NCI-H524 (cell line): ENCODE measurements at places on chromosomes 12 and 14.
A peak's percentile ranks its signal among the peaks of the same experiment; 100 is the strongest.

DNA sequence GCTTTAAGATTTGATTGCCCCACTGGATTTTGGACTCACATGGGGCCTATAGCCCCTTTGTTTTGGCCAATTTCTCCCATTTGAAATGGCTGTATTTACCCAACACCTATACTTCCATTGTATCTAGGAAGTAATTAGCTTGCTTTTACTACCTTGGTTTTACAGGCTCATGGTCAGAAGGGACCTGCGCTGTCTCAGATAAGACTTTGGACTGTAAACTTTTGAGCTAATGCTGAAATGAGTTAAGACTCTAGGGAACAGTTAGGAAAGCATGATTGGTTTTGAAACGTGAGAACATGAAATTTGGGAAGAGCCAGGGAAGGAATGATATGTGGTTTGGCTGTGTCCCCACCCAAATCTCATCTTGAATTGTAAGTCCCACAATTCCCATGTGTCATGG is 419.0 kb upstream of the TMPO start:
- DNase-seq, result no peak

DNA sequence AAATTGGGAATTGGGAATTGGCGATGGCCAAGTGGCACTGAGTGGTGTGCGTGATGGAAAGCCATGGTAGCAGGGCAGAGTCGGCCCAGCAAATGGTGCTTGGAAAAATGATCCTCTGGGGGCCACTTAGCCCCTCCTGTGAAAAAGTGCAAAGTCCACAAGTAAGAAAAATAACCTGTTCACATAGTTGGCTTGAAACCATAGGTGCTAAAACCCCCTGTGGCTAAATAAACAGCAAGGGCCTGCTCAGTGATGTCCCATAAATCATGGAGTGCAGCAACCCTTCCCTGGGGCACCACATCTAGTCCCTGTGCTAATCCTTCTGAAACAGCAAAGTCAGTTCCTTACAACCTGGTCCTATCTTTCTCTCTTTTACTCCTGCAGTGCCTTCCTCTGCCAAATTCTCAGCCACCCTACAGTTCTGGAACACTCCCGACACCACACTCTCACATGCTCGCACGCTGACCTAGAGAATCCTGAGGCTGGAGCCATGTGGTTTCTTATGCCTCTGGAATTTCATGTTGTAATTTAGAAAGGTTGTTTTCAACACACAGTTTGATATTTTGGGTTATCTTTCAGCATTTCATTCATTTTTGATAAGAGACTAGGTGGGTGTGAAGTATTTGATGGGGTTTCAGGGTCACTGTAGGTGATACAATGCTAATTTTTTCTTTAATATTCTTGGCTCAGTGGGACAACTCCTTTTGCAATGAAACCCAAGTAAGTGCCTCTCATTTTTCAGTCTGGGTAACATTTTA is 123.6 kb downstream of the SMOC1 start:
- no peak for DNase-seq

DNA sequence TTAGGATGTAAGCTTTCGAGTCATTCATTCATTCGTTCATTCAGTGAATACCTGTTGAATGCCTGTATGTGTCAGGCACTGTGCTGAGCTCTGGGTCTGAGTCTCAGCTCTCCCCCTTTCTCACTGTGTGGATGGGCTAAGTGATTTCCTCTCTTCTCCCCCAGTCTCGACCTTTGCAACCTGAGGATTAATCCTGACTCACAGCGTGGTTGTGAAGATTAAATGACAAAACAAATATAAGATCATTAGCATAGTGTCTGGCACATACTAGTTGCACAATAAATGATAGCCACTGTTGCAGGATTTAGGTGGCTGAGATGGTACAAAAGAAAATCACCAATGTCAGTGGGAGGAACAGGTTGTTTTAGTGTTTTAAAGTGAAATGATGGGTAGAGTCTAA is 136.7 kb downstream of the GPR135 start:
- no peak for DNase-seq

GRCh38 chr12:91461061-91461460 is 278.4 kb upstream of the DCN start:
- DNase-seq, result no peak

DNA sequence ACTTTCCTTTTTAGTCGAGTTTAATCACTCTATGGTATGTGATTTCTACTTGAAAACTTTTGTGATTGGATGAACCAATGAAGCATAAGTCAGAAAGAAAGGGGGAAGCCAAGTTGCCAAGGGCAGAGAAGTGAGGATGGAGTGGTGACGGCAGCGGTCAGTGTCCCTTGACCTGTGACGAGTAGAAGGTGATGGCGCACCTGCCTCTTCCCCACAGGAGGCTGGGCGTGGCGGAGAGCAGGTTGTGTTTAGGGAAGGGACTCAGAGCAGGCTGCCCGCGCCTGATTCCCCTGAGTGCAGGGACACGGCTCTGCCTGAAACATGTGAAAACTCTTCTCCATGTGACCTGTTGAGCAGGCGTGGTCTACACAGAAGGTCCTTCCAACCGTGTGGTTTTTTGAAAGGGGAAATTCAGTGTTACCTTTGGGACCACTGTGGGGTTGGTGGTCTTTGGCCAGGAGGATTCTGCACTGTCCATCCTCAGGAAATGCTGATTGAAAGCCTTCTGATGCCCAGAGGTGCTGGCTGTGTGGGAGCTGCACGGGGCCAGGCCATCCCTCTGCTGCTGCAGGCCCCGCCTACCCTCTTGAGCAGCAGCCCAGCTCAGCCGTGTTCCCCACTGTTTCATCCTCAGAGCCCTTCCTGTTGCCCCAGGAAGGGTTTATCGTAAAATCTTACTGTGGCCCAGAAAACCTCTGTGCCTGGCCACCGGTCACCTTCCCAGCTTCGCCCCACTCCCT is 23.5 kb upstream of the AMN start:
- DNase-seq, result no peak

DNA sequence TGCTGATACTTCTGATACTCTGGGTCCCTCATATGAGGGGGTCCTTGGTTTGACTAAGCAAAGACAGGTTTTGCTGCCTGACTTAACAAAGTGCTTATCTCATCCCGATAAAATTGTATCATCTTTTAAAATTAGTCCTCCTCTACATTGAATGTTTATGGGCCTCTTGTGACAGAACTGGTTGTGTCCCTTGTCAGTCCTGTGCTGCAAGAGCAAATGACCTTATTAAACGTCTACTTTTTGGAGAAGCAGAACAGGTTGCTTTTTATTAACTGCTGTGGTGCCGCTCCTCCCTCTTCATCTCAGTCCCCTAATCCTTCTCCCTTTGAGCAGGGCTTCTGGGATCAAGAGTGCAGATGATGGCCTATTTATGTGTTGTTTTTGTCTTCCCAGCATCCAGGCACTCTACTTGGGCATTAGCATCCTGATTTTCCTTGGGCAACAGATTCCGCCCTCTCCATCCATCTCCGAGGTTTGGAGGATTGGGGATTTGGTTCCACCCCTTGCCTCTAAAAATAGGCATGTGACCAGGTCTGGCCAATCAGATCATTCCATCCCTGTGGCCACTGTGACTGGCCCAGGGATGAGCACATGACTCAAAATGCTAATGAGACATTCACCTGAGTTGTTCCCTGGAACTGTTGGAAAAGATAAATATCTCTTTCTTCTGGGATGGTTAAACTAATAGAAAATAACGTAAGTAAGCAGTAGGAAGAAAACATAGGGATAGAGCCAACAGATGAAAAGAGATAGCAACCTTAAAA is 2.9 kb upstream of the DENR start:
- DNase-seq, result peak; percentile 30

DNA sequence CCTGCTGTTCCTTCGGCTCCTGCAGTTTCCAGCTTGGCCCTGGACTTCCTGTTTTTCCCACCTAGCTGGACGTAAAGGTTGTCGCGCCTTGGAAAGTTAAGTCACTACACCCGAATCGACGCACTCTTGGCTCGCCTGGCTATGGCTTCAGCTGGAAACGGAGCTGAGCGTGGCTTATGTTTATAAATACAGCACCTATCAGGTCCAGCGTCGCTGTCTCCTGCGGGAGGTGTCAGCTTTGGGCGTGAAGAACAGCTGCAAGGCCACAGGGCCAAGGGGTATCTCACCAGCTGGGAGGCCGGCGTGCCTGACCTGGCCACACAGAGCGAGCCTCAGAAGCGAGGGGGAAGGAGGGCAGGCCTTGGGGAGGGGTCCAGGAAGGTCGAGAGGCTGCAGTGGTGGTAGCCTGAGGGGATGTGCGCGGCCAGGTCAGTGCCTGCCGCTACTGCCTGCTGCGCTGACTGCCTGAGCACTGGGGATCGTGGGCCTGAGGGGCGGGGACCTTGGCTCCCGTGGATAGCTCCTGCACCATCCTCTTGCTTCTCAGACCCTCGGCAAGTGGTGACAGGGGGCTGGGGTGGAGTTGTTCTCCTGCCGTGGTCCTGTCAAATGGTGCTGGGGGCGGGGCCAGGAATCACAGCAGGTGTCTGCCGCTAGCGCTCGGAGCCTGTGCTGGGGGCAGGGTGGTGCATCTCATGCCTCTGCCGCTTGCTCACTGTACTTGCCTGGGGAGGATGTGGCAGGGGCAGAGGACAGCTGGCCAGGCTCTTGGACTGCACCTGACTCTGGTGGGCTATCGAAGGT is 12.5 kb downstream of the PACS2 start:
- DNase-seq, result peak; percentile 42

DNA sequence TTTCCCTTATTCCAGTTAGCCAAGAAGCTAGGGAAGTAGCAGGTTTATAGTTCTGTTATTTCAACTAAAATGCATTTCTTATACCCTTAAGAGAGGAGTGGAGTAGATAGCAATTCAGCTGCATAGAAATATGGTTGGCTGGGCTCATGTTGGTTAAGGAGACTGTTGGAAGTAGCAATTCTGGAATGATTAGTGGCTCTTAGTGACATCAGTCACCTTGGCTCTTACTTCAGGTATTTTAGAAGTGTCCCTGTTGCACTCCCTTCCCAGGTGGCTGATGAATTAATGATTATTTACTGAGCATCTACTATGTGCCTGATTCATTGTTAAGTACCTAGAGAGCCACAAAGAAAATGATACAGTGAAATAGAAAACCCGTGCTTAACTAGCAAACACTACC is 128.1 kb downstream of the MGST1 start:
- no peak for DNase-seq

DNA sequence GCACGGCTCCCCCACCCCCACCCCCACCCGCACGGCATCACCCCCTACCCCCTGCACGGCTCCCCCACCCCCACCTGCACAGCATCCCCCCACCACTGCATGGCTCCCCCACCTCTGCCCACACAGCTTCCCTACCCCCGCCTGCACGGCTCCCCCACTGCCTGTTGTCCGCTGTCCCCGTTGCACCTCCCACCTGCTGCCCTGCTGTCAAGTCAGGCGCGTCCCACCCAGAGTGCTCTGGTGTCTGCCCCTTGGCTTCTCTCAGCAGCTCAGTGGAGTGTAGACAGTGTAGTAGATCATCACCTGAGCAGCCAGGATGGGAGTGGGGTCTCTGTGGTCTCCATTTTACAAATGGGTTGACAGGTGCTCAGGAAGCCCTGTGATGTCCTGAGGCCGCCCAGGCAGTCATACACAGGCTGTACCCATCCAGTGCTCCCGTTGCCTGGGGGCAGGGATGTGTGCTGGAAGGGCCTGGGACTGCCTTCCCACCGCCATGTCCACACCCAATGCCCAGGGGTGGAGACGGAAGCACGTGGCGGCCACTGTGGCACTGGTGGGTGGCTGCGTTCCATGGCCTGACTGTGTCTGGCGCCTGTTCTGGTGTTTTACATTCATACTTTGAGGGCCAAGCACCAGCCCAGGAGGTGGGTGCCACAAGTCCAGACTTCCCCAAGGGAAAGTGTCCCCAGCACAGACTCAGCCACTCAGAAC is 32.5 kb downstream of the PACS2 start:
- no peak for DNase-seq

GRCh38 chr14:50578433-50578832 is 18.5 kb downstream of the ATL1 start:
- no peak for DNase-seq

DNA sequence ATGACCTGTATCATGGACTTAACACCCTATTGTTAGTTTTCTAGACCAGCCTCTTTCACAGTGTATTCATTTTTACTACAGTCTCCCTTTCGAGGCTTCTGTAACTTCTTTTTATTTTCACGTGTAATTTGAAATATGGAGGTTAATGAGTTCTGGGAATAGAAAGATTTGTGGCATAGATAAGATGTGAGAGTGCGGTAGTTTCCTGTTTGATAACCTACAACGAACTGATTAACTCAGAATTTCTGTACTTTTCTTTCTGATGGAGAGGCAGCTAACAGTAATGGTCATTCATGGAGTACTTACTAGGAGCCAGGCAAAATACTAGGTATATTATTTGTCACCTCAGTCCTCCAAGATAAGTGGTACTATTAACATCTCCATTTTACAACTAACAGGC is 21.2 kb downstream of the POLR3B start:
- DNase-seq, result no peak

GRCh38 chr14:63895510-63895909 is 42.7 kb downstream of the SYNE2 start:
- DNase-seq, result no peak

DNA sequence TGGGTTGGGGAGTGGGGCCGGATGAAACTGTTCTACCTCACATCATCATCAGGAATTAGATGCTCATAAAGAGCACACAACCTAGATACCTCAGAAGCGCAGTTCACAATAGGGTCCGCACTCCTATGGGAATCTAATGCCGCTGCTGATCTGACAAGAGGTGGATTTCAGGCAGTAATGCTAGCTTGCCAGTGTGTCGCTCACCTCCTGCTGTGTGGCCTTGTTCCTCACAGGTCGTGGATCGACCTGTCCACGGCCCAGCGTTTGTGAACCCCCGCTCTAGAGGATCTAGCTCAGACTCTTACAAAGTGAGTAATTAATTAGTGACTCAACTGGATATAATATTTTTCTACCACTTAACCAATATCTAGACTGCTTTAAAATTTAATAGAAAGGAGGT is 5.8 kb downstream of the PPP1R12A start:
- no peak for DNase-seq

DNA sequence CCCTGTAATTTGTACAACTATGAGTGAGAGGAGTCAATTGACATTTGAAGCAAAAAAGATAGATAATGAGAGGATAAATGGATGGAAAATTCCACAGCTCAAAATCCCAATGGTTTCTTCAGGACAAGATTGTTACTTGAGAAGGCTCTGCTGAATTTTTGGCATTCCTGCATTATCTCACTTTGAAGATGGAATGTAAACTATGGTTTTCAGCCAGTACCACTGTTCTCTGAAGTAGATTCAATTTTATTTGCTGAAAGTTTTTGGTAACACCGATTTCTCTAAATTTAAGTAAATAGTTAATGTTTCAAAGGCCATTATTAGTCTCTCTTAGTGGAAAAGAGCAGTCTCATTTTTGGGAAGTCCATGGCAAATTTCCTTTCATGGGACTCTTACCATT is 121.9 kb upstream of the SLC38A2 start:
- DNase-seq, result no peak

DNA sequence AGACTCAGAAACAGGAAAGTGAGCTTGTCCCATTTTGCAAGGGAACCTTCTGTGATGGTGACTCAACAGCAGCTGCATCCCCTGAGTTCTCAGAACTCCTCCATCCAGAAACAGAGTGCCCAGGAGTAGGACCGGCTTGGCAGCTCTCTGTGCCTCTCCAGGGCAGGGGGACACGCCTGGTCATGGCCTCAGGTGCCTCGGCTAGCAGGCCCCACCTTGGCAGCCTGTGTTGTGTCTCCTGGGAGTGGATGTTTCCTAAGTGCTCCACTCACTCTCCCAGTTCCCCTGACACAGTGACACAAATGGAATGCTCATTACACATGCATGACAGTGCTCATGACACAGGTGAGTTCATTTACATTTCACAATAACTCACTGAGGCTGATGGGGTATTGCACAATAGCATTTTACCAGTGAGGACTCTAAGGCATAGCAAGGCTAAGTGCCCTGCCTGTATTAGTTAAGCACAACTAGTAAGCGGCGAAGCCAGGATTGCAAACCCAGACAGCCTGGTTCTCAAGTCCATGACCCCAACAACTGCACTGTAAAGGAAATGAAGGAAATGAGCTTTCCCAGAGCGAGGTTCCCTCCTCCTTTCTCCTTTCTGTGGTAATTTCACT is 47.4 kb downstream of the CALM1 start:
- DNase-seq, result no peak
